Sciatic nerve (tissue), 2 donors: ENCODE measurements at places on chromosomes 11 and 22. TPM values are rescaled to one million over a fixed set of nuclear protein-coding genes. Genes with fewer than 3 reads are reported as not detected.
A peak's percentile ranks its signal among the peaks of the same experiment; 100 is the strongest.

DNA sequence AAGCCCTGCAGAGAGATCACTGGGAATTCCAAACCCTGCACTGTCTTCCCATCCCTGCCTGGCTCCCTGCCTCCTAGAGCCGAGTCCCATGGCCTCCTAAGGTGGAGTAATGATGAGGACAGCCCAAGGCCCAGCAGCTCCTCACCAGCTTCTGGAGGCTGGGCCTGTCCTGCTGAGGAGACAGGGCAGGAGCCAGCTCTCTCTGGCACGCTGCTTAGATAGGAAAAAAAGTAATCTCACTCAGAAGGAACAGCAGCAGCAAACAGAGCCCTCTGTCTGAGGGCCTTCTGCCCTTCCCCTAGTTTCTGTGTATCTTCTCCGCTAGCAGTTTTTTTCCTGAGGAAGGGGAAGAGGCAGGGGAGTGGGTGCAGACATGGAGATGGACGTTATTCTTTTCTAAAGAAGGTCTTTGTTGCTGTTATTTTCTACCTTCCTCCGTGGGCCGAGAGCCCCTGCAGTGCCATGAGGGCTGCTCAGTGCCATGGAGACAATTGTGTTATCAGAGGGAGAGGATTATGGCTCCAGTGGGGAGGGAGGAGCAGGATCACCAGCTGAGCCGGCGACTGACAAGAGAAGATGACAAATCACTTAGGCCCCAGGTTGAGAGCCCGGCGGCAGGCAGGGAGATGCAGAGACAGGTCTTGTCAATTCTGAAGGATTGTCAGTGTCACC, 315.3 kb downstream of the BUD13 start:
- DNase-seq, result no peak

- DNase-seq, result no peak
Measured at GRCh38 chr11:110059706-110060463, 33.3 kb upstream of the ZC3H12C start.

- DNase-seq, result no peak
Measured at GRCh38 chr11:47328449-47329390, 23.8 kb downstream of the MYBPC3 start.

- DNase-seq, result no peak
Measured at GRCh38 chr11:69263736-69264052, 30.3 kb upstream of the MYEOV start.

DNA sequence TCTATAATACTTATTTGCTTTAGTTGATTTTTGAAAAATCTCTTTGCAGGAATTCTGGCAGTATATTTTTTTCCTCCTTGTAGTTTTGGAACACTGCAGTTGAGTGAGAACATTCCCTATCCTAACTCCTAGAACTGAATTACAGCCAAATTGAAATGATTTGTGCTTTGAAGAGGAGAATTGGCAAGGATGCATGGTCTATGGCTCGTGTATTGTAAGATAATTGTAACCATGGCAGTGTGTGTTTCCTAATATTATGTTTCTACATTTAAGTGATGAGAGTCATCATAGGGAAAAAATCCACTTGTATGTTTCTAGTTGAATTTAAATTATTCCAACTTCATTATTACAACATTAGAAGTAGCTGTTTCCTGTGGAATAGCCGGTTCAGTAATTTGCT, 80.9 kb upstream of the MYO18B start:
- no peak for DNase-seq

- DNase-seq, result no peak
Measured at GRCh38 chr11:118545533-118545932, 14.5 kb downstream of the TMEM25 start.

GRCh38 chr11:62413060-62413696, 5.7 kb upstream of the SCGB1A1 start:
- no peak for DNase-seq

- DNase-seq, result no peak
Measured at GRCh38 chr22:28466399-28466798, 213.2 kb downstream of the TTC28 start.

GRCh38 chr22:35921777-35922176, 106.8 kb downstream of the RBFOX2 start:
- DNase-seq, result peak; percentile 68

GRCh38 chr11:33869481-33870422, 22.1 kb downstream of the LMO2 start:
- peak; percentile 64 for DNase-seq

- DNase-seq, result peak; percentile 54
Measured at GRCh38 chr11:72573072-72573854, 101.0 kb downstream of the PDE2A start.

DNA sequence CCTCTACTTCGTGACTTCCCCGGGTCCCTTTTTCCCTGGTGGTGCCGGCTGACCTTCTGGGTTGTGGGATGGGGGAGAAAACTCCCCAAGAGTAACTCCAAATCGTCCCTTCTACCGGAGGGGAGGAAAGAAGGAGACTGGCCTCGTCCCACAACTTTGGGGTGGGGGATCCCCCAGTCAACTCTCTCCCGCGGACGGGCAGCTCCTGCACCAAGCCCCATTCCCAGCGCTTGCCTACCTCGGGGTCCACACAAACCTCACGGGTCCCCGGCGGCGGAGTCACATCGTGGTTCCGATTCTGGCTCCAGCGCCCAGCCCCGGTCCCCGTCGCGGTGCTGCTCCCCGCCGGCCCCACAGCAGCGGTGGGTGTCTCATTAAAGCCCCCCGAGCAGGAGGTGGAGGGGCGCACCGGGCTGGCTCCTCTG, 317 bp downstream of the BDNF start:
- no peak for DNase-seq

DNA sequence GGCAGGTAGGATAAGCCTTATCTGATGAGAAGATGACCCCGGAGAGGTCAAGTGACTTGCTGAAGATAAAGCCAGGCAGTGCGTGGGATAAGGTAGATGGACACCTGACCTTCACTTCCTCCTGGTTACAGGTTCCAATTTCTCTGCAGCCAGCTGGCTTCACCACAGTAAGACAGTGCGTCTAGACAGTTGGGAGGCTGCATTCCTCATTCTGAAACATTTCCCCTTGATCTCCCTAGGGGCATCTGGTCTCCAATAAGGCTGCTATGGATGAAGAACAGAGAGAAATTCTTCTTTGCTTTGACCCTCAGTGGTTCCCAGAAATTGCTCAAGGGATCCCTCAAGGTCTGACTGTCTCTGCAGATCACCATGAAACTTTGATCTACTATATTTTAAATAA, 211.3 kb downstream of the MYO18B start:
- no peak for DNase-seq

- DNase-seq, result no peak
Measured at GRCh38 chr22:46661221-46661851, 41.1 kb downstream of the GRAMD4 start.

DNA sequence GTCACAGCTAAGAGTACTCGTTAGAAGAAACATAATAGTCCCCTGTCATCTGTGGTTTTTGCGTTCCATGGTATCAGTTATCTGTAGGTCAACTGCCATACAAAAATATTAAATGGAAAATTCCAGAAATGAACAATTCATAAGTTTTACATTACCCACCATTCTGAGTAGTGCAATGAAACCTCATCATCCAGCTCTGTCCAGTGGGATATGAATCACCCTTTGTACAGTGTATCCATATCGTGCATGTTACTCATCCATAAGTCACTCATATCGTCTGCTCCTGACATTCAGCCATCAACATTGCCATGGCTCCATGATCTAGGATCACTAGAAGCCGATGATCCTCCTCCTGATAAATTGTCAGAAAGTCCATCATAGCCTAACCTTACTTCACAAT, 174.9 kb upstream of the C11orf87 start:
- DNase-seq, result no peak

GRCh38 chr22:33584152-33584551, 336.1 kb downstream of the LARGE1 start:
- DNase-seq, result no peak

DNA sequence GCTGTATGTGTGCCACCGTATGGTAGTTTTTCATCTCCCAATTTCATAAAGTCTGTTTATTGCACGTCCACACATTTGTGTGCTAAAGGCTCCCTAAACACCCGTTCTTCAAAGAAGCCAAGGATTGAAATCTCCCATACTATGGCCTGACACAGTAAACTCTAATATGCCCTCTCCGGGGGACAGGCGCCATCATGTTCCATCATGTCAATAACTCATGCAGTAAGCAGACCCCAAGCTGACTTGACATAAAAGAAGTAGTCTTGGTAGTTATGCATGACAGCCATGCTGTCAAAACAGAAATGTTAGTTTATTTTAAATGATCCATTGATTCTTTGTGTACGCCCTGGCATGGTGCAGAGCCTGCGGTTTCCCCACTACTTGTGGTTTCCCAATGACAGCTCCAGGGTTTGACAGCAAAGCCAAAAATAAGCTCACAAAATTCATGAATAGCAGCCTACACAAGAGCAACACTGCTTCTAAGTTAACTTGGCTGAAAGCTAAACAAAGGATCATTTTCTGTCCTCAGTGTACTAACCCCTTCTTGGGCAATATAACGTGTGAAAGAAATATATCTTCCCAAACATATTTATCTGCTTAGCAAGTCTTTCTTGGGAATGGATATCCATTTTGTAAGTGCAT, 56.5 kb upstream of the CABP7 start:
- no peak for DNase-seq

DNA sequence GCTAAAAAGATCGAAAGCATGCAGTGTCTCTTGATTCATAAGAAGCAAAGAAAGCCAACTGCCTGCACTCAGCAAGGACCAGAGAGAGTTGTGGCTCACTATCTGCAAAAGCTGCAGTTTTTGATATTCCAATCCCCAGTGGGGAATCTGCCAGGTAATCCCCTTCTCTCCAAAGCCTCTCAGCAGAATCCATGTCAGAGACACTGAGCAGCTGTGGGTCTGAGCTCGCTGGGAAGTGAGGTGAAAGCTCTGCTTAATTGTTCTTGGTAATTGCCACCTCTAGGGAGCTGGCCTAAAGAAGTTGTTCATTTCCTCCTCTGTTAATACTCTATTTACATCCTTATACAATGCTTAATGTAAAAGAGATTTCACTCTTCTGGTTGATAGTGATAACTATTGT, 261.3 kb upstream of the LRRC4C start:
- DNase-seq, result no peak

DNA sequence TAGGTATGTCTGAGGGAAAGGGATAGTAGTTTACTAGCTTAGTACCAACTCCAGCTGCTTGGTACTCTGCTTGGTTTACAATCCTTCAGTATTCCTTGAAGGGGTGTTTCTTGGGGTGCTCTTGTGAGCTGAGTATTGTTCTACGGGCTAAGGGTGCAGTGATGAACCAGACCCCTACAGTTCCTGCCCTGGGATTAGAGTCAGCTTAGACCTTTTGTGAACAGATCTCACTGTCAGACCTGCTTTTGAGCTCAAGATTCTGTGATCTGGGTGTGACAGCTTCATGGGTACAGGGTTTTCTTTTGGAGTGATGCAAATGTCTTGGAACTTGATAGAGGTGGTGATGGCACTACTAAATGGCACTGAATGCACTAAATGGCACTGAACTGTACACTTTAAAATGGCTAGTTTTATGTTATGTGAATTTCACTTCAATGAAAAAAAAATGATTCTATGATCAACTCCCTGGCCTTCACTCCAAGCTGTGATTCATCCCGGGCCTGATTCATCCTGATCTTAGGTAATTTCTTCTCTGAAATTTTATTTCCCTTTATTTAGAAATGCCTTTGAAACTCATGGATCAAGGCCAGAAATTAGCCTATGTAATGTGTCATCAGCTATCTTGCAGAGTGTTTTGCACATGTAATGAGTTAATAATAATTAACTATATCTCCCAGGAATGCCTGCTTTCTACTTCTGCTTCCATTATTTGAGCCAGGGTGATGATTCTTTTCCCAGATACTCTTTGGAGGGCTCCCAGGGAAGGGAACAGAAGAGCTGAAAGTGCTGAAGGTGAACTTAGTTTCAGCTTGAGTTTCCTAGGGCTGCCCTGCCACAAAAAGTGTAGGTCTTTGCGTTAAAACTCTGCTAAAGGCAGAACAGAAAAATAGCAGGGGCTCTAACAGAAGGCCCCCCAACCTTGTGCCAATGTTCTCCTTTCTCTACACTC, 87.9 kb downstream of the NCAM1 start:
- DNase-seq, result no peak

DNA sequence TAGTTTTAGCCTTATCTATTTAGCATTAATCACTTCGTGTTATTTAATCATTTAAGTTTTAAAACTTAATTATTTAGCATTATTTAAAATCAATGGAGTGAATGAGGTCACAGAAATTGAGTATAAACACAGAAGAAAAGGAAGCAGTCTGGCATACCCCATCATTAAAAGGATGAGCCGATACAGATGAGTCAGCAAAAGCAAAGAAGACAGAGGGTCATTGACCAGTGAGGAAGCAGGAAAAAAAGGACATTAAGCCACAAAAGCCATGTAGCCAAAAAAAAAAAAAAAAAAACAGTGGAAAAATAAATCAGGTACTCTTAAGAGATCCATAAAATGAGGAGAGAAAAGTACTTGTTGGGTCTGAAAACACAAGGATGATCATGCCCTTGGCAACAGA, 71.5 kb downstream of the TYR start:
- no peak for DNase-seq

- DNase-seq, result no peak
Measured at GRCh38 chr11:2683806-2684205, 16.0 kb downstream of the KCNQ1OT1 start.

DNA sequence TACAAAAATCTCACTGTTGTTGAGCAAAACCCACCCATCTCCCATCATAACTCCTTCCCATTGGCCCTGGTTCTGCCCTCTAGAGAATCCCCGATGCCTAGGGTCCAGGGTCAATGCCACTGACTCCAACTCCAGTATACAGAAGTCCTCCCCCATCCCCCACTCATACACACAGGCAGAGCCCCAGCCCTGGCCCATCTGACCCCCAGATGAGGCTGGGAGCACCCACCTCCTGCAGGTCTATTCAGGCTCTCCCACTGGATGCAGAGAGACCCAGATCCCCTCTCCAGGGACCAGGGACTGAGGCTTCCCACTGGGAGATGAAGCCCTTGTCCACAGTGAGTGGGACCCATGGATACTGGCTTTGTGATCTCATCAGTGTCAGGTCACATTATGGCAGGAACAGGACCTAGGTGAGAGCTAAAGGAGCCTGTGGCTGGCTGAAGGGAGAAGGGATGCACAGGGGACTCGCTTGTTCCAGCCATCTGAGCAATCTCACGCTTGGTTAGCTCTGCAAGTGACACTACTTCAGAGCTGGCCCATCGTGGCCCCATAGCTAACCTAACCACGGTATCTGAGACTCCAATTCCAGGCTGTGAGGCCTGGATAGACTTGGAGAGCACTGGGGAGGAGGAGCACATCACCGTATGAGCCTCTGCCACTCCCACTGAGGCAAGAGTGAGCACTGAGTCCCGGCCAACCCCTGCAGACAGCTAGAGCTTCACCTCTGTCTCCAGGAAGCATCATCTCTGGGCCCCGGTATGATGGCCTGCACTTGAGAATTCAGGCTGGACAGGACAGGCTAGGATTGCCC, 35.7 kb downstream of the TRIM29 start:
- DNase-seq, result no peak

GRCh38 chr11:112874980-112875379, 86.2 kb upstream of the NCAM1 start:
- DNase-seq, result no peak

Gene WNT7B
- total RNA-seq, result not detected

Gene HBB
- 16,523 TPM for total RNA-seq

Gene TRIM49C
- total RNA-seq, result not detected

Gene OR52H1
- total RNA-seq, result 0.89 TPM

Gene SCGB1A1
- total RNA-seq, result 3.5 TPM

Gene OR52I2
- not detected for total RNA-seq

Gene ZP1
- total RNA-seq, result 0.85 TPM

Gene PARVA
- 176 TPM for total RNA-seq

Gene OR2AG2
- total RNA-seq, result not detected

Gene CHEK2
- 29.3 TPM for total RNA-seq

Gene AP1B1
- 47.1 TPM for total RNA-seq

Gene KRTAP5-10
- total RNA-seq, result not detected

Gene MMP12
- total RNA-seq, result 0.22 TPM
